Stimulated activated CD8-positive, alpha-beta memory T cell treated with anti-CD3 and anti-CD28 coated beads, Interleukin-4, amount 100 ng/mL, for 1 hour (primary cell): ENCODE measurements at places on chromosomes 1 and 21.

DNA sequence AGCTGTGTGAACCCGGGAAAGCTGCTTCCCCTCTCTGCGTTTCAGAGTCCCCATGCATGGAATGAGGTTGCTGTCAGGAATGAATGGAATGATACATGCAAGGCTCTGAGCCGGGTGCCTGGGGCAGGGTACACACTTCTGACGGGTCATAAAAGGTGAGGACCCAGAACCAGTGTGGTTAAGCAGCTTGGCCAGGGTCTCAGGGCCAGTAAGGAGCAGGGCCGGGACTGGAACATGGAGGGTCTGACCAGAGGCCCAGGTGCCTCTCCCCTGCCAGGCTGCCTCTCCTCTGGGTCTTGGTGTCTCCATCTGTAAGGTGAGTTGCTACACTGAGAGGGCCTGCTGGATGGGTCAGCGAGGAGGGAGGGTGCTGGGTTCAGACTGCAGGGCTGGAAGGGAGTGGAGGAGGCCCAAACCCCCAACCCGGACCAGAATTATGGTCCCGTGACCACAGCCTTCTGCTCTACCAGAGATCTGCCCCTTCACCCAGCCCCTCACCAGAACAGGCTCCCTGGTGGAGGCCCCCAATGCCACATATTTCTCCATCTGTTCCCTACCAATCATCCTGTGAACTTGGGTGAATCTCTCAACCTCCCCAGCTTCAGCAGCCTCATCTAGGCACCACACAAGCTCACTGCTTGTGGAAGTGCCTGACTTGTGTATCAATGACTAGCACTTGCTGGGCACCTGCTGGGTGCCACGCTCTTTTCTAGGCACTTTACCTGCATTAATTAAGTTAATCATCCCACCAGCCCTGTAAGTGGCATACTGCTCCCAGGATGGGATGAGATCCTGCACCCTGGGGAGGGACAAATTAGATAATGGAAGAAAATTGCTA, 16.2 kb upstream of the LRP8 start:
- no peak for DNase-seq

DNA sequence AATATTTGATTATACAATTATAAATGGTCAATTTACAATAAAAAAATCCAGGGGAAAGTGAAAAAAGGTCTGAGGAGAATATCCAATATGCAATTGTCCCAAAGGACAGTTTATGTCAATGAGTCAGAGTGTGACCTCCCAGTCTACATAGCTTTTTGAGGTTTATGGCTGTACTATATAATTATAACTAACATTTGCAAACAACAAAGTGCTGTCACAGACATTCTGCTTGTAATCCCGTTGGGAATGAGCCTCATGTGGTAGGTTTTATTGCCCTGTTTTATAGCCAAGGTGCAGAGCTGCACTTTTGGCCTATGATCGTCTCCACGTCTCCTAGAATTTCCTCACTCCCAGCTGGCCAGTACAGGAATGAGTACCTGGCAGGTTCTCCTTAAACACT, 103.8 kb downstream of the ADSS2 start:
- DNase-seq, result no peak

DNA sequence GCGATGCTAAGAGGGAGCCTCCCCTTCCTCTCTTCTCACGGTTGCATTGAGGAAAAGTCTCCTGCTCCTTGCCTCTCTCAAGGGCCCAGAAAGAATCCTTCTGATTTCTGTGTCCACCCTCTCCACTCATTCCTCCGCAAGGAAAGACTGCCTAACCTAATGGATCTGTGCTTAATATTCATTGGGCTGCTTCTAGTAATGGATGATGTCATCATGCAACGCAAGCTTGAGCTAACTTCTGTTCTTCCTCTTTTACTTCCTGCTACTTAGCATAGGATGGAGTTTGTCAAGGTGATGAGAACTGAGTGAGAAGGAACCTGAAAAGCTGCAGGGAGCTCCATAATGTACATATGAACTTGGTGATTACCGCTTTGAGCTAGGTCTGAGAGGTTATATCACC, 35.2 kb upstream of the HMGB4 start:
- DNase-seq, result no peak

GRCh38 chr1:41856151-41856943, 62.4 kb downstream of the HIVEP3 start:
- no peak for DNase-seq

DNA sequence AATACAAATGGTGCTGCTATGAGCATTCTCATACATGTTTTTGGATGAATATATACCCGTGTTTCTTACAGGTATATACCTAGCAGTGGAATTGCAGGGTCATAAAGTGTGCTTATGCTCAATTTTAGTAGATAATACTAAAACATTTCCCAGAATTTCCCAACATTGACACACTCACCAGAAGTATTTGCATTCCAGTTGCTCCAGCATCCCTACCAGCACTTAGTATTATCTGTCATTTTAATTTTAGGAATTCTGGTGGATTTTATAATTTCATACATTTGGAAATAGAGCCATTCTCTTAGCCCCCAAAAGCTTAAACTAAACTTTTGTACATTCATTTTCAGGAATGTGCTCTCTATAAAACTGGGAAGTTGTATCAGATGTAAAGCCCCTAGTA, 67.4 kb upstream of the ZNF326 start:
- DNase-seq, result no peak

GRCh38 chr1:23597635-23598388, 38.5 kb upstream of the ID3 start:
- no peak for DNase-seq

DNA sequence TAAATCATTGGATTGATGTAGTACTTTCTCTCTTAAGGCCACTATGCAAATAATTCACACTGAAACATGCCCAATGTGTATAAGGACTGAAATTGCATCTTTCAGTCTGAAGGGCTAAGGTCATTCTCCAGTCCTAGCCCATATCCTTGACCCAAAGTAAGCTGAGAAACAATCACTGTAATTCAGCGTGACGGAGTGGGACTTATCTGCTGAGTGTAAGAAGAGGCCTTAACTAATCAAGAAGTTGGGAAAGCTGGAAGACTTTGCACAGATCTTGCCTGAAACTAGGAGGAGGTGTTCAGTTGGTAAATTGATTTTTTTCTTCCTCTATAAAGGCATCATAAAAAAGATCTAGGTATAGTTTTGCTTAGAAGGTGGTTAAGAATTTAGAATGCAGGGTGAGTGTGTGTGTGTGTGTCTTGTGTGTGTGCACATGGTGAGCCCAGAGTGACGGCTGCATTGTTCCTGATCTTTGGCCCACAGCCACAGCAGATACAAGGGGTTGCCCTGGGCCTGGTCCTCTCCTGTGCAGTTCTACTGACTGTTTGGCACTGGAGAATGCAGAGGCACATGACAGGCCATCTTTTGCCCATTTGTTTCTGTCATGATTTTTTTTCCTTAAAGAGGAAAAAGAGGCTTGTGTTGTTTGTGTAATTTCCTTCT, 13.3 kb upstream of the PPP2R5A start:
- no peak for DNase-seq
